Aorta (tissue), 5 donors: ENCODE measurements at places on chromosomes 4 and X.
A peak's percentile ranks its signal among the peaks of the same experiment; 100 is the strongest.

DNA sequence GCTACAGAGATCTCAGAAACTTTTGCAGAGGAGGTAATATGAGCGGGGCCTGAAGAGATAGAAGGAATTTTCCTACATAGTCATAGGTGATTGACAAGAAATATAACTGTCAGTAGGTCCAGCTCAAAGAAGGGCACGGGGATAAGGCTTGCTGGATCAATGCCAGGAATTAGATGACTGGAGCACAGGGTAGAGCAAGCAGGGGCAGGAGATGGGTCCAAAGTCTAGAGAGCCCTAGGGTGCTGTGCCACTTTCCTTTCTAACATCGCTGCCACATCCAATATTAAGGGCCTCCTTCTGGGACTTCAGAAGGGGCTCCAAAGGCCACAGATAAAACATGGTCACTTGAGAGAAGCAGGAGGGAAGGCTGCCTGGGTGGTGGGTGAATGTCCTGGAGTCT lies 402.2 kb downstream of the MID1IP1 start:
- DNase-seq: no peak

GRCh38 chr4:88735564-88735963 lies 37.9 kb upstream of the NAP1L5 start:
- no peak for DNase-seq

- DNase-seq: no peak
These were observed 163.7 kb downstream of the NPNT start for GRCh38 chr4:106058921-106059320.

- DNase-seq: no peak
These were observed 43.5 kb downstream of the GATB start for GRCh38 chr4:151717314-151717713.

DNA sequence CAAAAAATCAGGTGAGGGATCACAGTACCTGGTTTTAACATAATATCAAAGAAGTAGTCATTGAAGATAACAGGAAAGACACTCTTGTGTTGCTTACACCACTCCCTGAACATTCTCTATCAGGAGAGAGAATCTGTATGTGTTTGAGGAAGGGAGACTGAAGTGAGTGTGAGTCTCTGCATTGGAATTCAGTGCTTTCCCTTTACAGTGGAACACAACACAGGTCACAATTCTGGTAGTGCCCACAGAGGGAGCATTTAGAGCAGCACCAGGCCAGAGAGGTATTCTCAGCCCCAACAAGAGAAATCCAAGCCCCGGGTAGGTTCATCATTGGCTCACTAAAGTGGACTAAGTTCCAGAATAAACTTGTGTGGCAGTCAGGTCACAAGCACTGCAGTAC lies 64.7 kb upstream of the UBQLN2 start:
- DNase-seq: no peak

GRCh38 chrX:119402588-119402987 lies 3.5 kb downstream of the SLC25A43 start:
- DNase-seq: no peak

- DNase-seq: no peak
These were observed 206.6 kb upstream of the HS3ST1 start for GRCh38 chr4:11635342-11635741.

DNA sequence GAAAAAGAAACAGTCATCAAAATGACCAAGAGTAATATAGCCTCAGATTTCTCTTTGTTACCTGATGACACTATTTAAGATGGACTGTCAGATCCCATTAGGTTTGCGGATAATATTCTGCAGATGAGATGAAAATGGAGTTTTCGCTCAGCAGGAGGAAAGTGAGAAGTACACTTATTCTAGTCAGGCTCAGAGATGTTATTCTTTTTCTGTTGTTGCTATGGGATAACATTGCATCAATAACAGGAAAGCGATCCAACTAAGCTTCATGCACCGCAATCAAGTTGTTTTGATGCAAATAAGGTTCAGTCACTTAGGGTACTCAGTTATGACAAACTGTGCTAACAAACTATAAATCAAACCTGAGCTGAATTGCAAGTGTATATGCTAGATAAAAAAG lies 415.0 kb downstream of the CCSER1 start:
- DNase-seq: no peak

GRCh38 chrX:34656842-34657725 lies at the start of gene TMEM47:
Gene TMEM47, minus strand, starts transcription at chrX:34657285. Its CDS starts 256 bp downstream, at chrX:34657029.
- peak; percentile 90 for DNase-seq

DNA sequence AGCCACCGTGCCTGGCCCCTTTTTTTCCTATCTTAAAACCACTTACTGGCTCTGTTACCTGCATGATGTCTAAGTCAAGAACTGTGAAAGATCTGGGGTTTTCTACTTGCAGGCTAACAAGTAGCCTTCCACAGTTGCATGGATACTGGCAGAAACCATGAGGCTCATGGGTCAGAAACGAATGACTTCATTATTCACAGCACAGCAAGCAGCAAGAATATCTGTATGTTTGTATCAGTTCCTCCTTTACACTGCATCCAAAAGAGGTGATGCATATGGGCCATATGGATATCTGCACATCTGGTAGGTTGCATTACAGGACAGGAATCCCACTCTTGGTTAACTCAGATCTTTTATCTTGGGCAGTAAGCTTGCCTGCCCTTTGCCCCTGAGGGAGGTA lies 154.9 kb upstream of the NUDT6 start:
- DNase-seq: no peak

DNA sequence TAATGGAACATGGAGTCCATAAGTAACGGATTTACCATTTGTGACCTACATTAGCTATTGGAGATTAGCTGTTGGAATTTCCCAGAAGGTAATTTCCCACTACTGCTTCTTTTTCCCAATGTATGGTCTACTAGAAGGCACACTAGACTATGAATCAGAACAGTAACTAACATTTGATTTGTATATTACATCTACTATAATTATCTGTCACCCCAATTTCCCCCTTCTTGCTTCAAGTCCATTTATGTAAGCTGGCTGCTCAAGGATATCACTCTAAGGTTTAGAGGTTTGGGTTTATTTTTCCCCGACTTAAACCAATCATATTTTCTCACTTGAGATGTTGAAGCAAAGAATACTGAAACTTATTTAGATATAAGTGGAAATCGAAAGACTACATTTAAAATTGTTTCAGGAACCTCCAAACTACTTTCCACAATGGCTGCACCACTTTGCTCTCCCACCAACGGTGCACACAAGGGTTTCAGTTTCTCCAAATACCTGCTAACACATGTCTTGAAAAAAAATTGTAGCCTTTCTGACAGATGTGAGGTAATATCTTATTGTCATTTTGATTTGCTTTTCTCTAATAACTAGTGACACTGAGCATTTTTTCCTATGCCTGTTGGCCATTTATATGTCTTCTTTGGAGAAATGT lies 33.3 kb upstream of the H2AZ1 start:
- DNase-seq: no peak

GRCh38 chr4:7048642-7049041 lies 5.5 kb downstream of the TADA2B start:
- no peak for DNase-seq

DNA sequence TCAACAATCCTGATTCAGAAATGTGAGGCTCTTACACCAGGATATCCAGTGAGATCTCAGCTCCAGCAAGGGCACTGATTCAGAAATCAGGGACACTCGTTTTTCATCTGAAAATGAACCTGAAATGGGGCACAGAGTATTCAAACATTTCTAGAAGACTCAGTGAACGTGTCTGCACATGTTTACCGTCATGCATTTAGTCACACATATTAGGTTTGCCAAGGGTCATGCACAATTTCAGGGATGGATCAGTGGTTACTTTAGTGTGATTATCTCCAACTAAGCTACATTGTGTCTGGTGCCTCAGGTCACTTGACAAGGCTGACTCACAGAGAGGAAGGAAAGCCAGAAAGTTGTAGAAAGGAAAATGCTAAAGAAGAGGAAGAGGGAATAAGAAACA lies 33.6 kb upstream of the SPANXN2 start:
- no peak for DNase-seq

GRCh38 chrX:110320381-110320987 lies 2.6 kb upstream of the AMMECR1 start:
- no peak for DNase-seq

DNA sequence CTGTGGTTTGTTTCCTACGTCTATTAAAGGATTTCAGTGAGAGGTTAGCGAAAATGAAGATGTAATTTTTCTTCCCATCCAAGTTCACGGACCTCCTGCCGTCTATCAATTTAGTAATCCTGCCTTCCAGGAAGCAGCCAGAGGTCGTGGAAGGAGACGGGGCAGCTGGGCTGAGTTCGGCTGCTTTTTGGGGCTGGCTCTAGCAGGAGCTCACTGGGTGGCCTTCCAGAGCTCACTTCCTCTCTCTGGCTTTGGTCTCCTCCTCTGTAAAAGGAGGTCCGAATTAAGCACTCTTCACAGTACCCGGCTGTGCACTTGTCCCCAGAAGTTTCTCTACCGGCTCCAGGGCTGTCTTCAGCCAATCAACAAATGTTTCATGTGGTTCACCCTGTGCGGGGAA lies 295.4 kb downstream of the BCOR start:
- no peak for DNase-seq

- DNase-seq: no peak
These were observed 369.2 kb upstream of the NOCT start for GRCh38 chr4:138646383-138646782.

DNA sequence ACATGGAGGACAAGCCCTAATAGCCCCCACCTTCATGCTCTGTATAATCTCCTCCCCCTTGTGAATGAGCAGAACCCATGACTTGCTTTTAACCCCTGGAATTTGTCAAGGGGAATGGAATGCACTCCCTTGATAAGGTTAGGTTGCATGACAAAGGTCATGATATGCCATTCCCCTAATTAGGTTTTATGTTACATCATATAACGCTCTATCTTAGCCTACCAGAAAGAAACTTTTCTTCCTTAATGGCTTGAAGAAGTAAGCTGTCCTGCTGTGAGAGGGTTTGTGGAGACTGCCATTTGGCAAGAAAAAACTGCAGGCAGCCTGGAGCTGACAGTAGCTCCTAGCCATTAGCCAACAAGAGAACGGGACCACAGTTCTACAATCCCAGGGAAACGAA lies 399.8 kb upstream of the MAD2L1 start:
- DNase-seq: no peak

- DNase-seq: no peak
These were observed 6.7 kb upstream of the ART3 start for GRCh38 chr4:76067652-76068286.

GRCh38 chr4:39699687-39700409 lies 1.9 kb downstream of the UBE2K start:
- no peak for DNase-seq

GRCh38 chr4:100422894-100423293 lies 94.9 kb downstream of the EMCN start:
- no peak for DNase-seq

DNA sequence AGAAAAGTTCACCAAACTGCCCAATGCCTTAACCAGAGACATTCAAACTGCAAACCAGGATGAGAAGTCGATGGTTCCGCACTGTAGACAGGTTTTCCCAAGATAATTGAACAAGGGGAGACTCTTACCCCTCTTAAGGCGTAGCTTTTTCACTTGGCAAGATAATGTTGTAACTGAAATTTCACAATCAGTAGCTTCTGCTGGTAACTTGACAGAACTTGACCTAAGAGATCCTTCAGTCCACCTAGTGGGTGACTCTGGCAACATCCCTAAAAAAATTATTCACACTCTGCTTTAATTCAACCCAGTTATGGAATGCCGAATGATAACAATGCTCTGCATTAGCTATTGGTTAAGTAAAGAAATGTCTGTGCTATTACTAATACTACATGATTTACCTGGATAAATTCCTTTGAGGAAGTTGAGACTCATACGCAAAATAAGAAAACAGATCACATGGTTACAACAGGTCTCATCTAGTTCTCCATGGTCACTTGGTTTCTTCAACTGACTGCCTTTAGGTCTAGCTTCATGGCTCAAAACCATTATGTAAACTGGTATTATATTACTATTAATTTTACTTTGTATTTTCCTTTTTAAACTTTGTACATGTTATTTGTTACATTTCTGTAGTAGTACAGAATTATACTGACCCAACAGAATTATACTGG lies 9.1 kb downstream of the ELF2 start:
- DNase-seq: no peak

DNA sequence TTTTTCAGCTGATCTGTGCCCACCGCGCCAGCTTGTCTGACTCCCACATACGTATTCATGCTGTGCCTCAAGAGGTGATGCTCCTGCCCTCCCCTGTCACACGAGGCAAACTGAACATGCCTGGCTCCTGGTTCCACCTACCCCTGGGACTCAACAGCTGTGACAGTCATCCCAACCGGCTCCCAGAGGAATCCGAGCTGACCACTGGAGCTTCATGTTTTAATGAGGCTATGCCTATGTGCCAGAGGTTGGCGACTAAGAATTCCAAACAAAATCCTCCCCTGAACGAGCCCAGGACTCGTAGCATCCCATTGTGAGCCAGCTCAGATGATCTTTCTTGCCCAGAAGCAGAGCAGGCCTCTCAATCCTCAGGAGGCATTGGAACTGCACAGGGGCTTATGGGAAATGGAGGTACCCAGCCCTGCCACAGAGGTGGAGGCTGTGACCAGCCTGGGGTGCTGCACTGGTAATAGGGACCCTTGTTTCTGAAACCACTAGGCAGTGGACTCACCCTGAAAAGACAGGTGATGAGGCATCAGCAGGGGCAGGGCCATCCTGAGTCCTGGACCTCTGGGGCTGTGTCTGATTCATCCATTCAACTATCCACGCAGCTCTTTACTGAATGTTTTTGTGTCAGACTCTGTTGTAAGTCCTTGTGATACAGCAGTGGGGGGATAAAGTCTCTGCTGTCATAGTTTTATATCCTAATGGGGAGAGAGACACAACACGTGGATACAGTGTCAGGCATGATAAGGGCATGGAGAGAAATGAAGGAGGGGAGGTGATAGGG lies 325.0 kb downstream of the EVC2 start:
- no peak for DNase-seq

GRCh38 chrX:41922431-41923151 lies 763 bp downstream of the CASK start:
- peak; percentile 82 for DNase-seq

GRCh38 chr4:96767815-96768480 lies 928.1 kb downstream of the PDHA2 start:
- DNase-seq: no peak
